ENCODE measurements at places on chromosomes 7 and 10. TPM values are rescaled to one million over a fixed set of nuclear protein-coding genes. Genes with fewer than 3 reads are reported as not detected.

GRCh38 chr10:86361156-86362128, 5.2 kb downstream of the GRID1 start:
- no peak for DNase-seq

DNA sequence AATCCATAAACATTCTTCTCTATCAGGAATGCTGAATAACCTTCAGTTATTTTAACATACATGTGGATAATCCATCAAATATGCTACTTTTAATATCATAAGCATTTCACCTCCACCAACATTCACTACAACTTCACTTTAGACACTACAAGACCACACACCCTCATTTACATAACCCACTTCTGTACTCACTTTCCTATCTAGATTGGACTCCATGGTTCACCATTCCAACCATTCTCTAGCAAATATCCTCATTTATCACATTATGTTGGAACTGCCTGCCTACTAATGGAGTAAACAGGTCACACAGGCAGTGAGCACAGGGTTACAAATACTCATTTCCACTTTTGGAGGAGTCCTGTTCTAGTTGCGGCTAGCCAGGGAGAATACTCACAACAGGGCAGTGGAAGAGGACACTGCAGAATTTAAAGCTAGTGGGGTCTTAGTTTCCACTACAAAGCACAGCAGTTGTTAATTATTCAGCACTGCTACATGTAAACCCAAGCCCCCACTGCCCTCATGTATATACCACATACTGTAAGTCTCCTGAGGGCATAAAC, 18.4 kb downstream of the SNX13 start:
- no peak for DNase-seq

DNA sequence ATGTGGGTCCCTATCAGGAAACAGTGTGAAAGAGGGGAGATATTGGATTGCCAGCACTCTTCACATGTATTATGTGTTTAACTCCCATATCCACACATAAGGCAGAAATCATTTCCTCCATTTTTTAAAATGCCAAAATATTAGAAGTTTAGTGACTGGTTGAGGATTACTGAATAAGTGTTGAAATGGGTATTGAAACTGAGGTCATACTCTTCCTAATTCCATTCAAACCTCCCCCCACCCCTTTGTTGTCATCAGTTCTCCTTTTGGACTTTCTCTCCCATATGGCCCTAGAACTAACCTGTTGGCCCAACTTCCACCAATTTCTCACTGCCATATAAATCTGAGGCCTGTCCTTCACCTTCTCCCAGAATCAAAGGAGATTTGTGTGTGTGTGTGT, 81.6 kb downstream of the EVX1 start:
- no peak for DNase-seq

DNA sequence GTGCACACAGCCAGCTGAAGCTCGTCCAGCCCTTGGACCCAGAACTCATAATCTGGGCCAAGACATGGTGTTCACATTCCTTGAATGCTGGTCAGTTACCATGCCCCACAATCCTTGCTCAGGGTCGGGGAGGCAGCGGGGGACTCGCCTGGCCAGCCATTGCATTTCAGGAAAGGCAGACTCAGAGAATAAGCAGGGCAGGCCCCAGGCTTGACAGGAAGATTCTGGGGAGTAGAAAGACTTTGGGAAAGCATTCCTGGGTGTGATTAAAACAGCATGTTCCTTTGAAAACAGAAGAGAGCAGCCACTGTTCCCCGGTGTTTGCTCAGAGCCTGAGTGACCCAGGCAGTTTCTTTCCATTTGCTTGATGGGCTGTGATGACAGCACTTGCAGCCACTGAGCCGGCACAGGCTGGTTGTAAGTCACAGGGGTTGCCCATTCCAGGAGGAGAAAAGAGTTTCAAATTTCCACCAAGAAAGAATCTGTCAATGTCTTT, 473.7 kb downstream of the TYW1 start:
- no peak for DNase-seq

- no peak for DNase-seq
Measured at GRCh38 chr10:88122145-88122544, 258.7 kb downstream of the PTEN start.

DNA sequence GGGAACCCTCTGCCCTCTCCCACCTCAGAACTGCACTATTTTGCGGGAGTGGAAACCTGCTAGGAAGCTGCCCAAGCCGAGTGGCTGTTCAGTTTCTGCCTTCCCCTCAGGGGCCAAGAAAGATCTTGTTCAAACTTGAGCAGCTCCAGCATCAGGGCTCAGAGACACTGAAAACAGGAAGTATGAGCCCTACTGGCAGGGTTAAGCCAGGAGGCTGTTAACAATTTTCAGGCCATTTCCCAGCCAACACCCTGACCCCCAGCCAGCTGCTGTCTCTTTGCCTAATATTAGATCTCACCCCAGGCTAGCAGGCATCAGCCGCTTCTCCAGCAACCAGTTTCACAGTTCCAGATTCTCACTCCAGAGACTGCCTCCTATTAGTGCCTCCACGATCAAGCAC, 9.2 kb downstream of the PLAU start:
- no peak for DNase-seq

- no peak for DNase-seq
Measured at GRCh38 chr10:111646021-111646420, 537.5 kb downstream of the GPAM start.

- no peak for DNase-seq
Measured at GRCh38 chr10:125024497-125025234, 82.7 kb downstream of the ZRANB1 start.

DNA sequence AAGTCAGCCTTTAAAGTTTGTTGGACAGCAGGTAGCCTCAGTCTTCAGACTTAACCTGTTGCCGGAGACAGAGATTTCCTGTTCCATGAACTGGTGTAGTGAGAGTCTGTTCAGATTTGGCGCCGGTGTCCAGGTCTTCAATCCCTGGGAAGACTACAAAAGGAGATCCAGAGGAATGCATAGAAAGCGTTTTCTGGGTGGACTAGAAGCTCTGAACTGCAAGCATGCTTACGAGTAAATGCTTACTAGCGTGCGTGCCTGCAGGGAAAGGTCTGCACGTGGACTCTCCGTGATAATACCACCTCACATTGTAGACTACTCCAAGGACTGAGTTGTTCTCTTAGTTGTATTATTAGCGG, 878 bp downstream of the GLRX3 start:
- no peak for DNase-seq

GRCh38 chr7:1124164-1124563, 35.8 kb downstream of the ZFAND2A start:
- DNase-seq: no peak

GRCh38 chr10:23141995-23142394, 46.6 kb downstream of the MSRB2 start:
- no peak for DNase-seq

GRCh38 chr7:26490640-26491624, 199.3 kb downstream of the SNX10 start:
- DNase-seq: peak; percentile 61

DNA sequence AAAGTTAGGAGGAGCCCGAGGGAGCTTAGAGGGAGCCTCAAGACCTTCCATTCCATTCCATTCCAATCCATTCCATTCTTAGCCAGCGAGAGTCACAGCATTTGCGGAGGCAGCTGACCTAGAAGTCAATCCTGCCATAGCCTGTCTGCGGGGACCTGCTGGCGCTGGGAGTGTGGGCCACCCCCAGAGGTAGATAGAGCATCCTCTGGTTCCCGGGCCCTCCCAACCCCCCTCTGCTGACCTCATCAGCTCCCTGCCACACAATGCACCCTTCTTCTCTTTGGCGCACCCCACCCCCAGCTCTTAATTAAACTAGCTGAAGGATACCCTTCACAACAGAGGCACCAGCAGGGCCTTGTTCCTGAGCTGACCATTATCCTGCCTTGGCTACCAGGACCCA, 152.5 kb upstream of the ZMIZ1 start:
- no peak for DNase-seq

GRCh38 chr10:3978174-3978573, 193.2 kb upstream of the KLF6 start:
- DNase-seq: no peak

- no peak for DNase-seq
Measured at GRCh38 chr10:110544958-110545537, 22.4 kb upstream of the SMC3 start.

GRCh38 chr10:28800144-28800543, 122.8 kb downstream of the BAMBI start:
- DNase-seq: no peak

DNA sequence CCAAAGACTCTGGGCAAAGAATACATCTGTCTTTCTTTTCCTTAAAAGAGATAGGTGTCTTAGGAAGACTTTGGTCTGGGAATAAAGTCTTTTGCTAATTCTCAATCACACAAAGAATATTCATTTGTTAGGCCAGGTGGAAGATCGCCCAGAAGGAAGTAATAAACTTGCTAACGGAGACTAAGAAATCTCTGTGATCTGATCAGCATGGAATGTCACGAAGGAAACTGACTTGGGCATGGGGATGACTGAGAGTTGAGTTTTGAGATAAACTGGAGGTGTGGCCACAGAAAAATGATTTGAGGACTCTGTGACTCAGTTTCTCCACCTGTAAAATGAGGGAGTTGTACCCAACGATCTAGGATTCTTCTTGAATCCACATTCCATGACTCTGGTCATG, 161.1 kb upstream of the SVIL start:
- no peak for DNase-seq

Gene DRGX
- not detected for total RNA-seq

Gene FBH1
- 79.4 TPM for total RNA-seq

Gene AKR1E2
- total RNA-seq: 1.1 TPM

Gene PRLHR
- total RNA-seq: not detected

Gene DENND10
- total RNA-seq: 16.7 TPM

Gene SFTPA1
- total RNA-seq: not detected

Gene DNAJB9
- 13.3 TPM for total RNA-seq

Gene ABHD11
- 67.7 TPM for total RNA-seq

Gene ADRB1
- 0.47 TPM for total RNA-seq

Gene TUBB8
- total RNA-seq: 0.34 TPM

Gene ARID5B
- 9.5 TPM for total RNA-seq

Gene BAMBI
- 42.2 TPM for total RNA-seq

Gene PROSER2
- 18.8 TPM for total RNA-seq
